ENCODE measurements at places on chromosomes 2 and 18.
A peak's percentile ranks its signal among the peaks of the same experiment; 100 is the strongest.

GRCh38 chr2:5946225-5947115, 254.3 kb downstream of the SOX11 start:
- no peak for DNase-seq

DNA sequence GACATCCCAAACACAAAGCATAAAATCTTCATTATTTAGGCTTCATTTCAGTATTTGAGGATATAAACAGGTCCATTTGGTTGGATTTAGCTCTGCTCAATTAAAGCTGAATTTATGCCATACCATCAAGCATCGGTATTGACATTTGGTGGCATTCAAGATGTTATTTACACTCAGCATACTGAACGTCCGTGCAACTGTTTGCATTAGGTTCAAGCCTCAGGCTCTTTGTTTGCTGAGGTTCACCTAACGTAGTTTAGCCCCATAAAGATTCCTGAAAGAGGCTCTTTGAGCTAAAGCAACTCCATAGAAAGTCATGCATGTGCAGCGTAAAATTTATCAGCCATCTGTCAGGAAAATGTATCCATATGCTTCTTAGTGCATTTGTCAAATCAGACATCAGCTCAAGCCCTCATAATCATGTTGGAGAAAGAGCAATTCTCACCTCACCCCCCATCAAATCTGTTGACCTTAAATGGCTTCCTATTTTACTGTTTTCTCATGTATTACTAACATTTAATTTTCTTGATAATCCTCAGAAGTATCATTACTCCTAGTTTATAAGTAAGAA, 366.9 kb downstream of the EPHA4 start:
- DNase-seq = no peak

DNA sequence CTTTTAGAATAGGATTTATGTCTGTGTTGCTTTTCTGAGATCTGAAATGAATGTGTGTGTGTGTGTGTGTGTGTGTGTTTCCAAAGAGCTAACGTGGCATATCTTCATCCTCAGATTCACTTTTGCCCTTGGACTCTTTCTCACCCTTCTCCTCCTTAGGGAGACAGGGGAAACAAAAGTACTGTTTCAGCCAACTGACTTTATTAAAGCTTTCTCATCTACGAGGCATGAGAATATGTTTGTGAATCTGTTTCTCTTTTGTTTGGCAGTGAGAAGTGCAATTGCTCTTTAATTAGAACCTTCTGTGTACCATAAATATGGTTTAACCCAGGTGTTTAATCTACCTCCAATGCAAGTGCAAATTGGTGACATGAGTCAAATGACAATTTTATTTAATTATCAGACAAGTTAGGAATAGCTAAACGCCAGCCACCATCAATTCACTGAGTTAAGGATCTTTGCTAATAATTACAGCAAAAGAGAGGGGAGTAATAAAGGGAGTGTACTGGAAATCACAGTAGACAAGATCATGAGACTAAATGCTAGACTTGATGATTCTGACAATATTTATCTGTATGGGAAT, 186.4 kb upstream of the COL3A1 start:
- no peak for DNase-seq

- DNase-seq = no peak
Measured at GRCh38 chr2:233265899-233266431, 14.5 kb downstream of the ATG16L1 start.

- no peak for DNase-seq
Measured at GRCh38 chr2:150903055-150903454, 358.6 kb downstream of the RBM43 start.

GRCh38 chr2:189066037-189066436, 91.9 kb downstream of the COL3A1 start:
- no peak for DNase-seq

GRCh38 chr2:12436935-12437561, 279.7 kb upstream of the TRIB2 start:
- no peak for DNase-seq

DNA sequence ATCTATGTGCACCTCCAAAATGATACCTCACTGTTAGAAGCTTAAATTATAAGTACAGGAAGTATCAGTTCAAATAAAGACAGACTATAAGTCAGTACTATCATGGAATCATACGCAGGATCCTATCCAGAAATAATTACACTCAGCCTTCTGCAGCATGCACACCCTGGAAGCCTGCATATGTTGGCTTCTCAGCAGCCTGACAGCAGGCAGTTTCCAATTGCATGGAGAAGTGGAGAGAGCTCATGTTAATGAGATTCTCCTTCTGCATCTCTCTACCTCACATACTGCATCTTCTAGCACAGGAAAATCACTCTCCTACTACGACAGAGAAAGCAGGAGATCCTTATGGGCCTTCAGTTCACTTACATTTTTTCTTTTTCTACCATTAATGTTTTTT, 20.5 kb downstream of the NR4A2 start:
- no peak for DNase-seq

GRCh38 chr2:235113854-235114253, 162.0 kb downstream of the SH3BP4 start:
- no peak for DNase-seq

GRCh38 chr2:41735476-41735875, 312.3 kb upstream of the PKDCC start:
- no peak for DNase-seq

- DNase-seq = no peak
Measured at GRCh38 chr2:24209389-24210105, 34.7 kb downstream of the FAM228A start.

DNA sequence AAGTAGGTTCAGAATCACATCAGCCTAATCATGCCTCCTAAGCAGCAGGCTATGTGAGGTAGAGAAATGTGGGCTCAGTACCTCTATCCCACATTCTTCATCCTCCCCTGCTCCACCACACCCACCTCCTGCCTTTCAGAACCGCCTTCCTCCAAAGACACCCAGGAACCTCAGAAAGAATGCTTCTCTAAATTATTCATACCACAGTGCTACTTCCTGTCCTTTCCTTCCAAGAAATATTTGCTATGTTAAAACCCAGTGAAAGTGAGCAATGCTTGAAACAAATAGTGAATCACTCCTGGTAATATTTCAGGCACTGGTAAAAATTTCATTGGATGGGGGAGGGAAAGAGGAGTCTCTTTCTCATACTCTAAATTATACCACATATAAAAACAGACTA, 24.0 kb upstream of the CREB1 start:
- DNase-seq = peak; percentile 66

DNA sequence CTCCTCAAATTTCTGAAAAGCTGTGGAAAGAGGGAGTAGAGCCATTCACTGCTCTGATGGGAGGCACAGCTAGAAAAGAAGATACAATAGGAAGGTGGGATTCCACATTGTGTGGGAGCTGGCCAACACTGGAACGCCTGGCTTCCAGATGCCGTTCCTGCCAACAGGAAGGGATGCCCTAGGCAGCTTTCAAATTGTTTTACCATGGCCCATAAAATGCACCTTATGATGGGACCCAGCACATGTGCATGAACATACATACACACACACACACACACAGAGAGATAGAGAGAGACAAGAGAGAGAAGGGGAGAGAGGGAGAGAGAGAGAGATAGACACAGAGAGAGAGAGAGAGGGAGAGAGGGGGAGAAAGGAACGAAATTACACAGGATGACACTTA, 86.1 kb upstream of the BZW1 start:
- no peak for DNase-seq

DNA sequence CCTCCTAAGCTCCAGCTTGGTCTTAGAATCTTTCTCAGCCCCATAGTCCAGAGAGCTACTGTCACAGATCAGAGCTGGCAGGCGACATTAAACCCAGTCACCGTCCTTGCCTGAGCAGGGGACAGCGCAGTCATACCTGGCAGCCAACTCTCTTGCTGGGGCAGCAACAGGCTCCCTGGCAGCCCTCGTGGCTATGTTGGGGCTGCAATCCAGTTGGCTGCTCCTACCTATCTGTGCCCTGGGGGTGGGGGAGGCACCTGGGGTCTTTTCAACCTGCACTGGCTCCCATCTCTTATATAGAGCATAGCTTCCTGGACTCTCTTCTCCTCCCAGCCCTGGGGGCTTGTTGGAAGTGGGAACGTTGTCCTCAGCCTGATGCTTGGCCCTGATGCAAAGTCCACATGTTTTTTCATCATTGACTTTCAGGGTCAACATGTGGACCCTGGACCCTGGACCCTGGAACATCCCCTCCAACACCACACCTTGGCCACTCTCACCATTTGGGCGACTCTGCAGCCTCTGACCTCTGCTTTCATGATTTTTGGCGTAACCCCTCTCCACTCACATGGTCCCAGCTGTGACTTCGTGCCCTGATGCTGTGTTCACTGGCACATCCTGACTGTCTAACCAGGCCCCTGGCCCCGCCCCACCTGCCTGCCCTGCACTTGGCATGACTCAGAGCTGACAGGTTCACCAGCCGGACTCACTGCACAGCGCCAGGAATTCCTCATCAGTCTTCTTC, 45.6 kb downstream of the ATOH8 start:
- DNase-seq = no peak

DNA sequence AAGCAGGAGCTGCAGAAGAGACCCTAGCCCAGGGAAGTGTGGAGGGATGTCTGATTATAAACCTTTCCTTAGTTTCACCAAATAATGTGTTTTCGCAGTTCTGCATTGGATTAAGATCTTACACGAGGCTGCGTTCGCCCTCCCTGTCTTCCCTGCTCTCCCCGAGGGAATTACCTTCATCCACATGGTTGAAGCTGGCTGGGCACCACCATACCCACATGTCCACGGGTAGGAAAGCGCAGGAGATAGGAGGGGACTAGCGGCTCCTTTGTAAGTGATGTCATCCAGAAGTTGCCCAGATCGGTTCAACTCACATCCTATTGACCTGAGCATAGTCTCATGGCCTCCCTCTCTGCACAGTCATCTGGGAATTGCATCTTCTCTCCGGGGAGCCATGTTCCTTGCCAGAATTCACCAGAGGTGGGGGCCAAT, 1.1 kb downstream of the TTL start:
- peak; percentile 22 for DNase-seq

DNA sequence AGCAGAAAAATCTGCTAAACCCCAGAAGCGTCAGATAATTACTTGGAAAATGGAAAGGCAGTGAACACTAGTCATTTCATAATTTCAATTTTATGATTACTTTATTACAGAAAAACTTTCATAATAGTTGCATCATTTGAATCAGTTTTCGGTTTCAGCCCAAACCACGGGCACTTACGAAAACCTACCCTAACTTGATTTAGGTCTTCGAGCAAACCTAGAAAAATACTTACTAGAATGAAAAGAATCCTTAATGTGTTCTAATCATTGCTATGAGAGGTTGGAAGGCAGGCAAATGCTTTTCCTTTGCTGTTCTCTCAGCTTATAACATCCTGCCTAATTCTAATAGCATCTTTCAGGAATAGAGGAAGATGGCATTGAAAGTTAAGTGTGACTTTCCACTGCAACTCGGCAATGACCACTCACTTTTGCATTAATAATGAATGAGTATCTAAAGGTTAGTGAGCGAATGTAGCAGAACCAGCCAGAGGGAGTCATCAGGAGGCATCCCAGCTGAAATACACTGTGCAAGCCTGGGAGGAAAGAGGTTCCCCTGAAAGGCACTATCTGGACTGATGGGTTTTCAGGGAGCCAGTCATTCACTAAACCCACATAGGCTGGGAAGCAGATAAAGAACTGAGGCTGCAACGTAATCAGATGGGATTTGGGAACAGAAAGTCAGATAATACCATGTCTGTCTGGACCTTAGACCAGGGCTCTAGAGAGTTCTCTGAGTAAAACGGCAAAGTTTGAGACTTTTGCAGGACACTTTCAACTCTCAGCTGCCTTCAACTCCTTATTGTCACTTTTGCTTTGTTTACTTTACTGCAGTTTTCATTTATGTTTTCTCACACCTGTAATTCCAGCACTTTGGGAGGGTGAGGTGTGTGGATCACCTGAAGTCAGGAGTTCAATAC, 520.8 kb downstream of the RNF144A start:
- peak; percentile 79 for DNase-seq

DNA sequence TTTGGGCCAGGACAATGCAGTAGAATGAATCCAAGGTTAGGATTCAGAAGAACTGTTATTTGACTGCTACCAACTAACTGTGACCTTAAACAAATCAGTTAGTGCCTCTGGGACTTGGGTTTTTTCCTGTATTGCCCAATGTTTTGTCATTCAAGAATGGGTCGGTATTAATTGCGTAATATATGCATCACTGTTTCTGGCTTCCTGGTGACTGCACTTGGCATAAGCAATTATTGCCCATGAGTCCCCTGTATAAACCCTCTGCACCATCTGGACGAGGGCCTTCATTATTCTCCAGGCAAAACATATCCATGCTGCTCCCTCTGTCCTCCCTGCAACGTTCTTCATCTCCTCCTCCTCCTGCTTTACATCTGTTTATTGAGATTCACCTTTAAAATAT, 255.8 kb upstream of the LRRTM1 start:
- DNase-seq = no peak

DNA sequence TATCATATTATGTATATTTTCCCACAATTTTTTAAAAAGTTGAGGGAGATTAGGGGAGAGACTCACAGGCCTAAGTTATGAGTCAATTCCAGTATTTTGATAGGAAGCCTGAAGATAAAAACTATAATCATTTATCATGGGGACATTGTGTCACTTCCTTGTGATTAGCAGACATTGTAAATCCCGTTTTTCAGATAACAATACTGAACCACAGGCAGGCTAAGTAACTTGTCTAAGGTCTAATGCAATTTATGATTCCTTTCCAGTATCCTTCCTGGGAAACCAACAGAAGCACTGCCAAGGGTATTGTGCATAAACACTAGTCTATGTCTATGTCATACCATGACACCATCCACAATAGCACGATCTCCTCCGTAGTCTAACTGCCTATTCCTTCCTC, 235.2 kb upstream of the PIK3C3 start:
- no peak for DNase-seq

- DNase-seq = peak; percentile 25
Measured at GRCh38 chr2:69693059-69693774, 48.7 kb upstream of the ANXA4 start.

DNA sequence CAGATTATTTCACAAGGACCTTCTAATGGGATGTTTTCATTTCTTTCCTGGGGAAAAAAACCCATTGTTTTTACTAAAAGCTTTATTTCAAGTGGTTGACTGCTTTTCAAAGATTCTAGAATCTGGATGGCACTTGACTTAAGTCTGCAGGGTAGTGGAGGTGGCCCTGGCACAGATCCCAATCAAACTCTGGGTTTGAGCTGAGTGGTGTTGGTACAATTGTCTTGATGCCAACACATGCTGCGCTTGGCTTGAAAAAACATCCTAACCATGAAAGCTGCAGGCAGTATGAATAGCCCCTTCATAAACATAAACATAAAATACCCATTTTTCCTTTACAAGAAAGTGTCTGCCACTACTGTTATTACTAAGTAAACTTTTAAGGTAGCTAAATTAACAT, 3.6 kb downstream of the PAPOLG start:
- DNase-seq = no peak

GRCh38 chr2:71757351-71757750, 304.0 kb downstream of the DYSF start:
- no peak for DNase-seq

DNA sequence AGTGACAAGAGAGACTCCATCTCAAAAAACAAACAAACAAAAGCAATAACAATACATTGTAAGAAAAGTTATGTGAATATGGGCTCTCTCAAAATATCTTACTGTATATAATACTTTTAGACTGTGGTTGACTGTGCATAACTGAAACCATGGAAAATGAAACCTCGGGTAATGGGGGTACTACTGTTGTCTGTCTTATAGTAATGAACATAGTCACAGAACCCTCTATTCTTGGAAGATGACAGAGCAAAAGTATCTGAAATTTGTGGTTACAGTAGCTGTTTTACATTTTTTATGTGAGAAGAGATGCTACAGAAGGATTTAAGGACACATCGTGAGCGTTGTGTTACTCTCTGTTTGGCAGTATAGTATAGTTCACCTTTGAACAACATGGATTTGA, 60.5 kb downstream of the MAP4K4 start:
- DNase-seq = peak; percentile 69

Data from activated CD4-positive, alpha-beta T cell treated with anti-CD3 and anti-CD28 coated beads, Interleukin-2, Interleukin-4, amounts not matched to agents 100 ng/mL and 50 ng/mL, durations not matched to agents 16 hours and 8 hours (primary cell).